ENCODE measurements at places on chromosomes 11 and 22.

DNA sequence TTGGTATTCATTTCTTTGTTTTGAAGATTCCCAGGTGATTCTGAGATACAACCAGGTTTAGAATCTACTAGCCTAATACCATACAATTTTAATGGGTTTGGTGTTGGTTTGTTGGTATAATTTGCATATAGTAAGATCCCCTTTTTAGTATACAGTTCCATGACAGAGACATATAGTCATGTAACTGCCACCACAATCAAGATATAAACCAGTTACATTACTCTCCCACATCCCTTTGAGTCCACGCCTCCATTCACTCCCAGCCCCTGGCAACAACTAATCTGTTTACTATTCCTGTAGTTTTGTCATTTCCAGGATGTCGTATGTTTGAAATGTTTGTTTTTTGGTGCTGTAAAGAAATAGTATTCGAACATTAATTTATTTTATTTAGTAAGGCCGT, 4.3 kb downstream of the ASRGL1 start:
- no peak for DNase-seq

DNA sequence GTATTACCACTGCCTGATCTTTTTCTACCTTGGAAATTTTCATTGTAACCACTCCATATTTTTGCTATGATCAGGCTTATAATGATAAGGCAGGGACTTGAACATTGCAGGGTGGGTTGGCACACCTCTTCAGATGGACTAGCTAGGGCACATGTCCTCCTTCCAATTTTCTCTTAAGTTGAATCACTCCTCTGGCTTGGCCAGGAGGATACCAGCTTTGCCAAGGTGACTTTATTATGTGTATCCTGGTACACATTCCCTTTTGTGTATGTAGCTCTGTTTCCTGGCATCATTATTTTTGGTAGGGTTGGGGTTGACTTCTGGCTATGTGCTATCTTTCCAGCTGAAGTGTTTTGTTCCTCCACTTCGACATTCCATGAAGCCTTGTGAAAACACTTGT, 8.5 kb upstream of the LDLRAD3 start:
- no peak for DNase-seq

- DNase-seq: no peak
Observed at GRCh38 chr11:19228968-19229367, 11.8 kb downstream of the E2F8 start.

GRCh38 chr11:81497202-81497804, 1236.4 kb downstream of the FAM181B start:
- DNase-seq: peak; percentile 75

DNA sequence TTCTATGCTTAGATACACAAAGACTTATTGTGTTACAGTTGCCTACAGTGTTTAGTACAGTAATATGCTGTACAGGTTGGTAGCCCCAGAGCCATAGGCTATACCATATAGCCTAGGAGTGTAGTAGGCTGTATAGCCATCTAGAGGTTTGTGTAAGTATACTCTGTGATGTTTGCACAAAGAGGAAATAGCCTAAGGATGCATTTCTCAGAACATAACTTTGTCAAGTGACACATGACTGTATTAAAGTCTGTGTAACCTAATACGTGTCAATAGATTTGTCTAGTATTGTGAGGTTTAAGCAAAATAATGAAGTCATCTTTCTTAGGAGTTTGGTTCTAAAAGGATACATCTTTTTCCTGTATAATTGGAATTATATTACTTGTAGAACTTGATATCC, 5.5 kb downstream of the ZC3H12C start:
- DNase-seq: peak; percentile 60

- no peak for DNase-seq
Observed at GRCh38 chr11:6350486-6350885, 30.2 kb upstream of the CAVIN3 start.

DNA sequence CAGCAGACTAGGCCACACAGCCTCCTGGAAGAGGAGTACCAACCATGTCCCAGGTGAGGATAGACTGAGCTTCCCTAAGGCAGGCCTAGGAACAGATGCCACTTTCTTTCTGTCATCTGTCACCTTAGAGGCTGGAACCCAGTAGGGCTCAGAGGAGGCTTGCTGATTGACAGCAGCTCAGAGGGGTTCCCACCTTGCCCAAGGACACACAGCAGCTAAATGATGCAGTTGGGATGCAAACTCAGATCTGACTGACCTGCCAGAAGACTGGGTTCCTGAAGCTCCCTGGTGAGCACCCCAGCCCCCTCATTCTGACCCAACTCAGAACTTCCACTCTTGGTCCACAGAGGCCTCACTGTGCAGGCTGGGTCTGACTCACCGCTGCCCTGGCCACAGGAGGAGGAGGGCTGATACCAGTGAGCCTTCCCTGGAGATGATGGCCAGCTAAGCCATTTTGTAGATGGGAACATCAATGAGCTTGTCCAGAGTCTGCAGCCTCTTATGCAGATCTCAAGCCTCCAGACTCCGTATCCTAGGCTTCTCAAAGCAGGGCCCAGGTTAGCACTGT, 14.0 kb downstream of the CAPN5 start:
- no peak for DNase-seq
